ENCODE measurements at places on chromosomes 1 and 21. TPM values are rescaled to one million over a fixed set of nuclear protein-coding genes. Genes with fewer than 3 reads are reported as not detected.

The GNL2 gene
- 61.4 TPM for total RNA-seq

The SPRR3 gene
- not detected for total RNA-seq

The RGS7 gene
- total RNA-seq = 0.13 TPM

The SPATA1 gene
- 0.13 TPM for total RNA-seq

The DYNLT5 gene
- total RNA-seq = 0.77 TPM

The S100A4 gene
- total RNA-seq = 35.9 TPM
